ENCODE measurements at places on chromosomes 1 and 21.

- DNase-seq = no peak
These were observed 41.0 kb downstream of the SLX9 start for GRCh38 chr21:44980562-44981489.

- DNase-seq = no peak
These were observed 95.3 kb upstream of the DPH5 start for GRCh38 chr1:101120868-101121267.

DNA sequence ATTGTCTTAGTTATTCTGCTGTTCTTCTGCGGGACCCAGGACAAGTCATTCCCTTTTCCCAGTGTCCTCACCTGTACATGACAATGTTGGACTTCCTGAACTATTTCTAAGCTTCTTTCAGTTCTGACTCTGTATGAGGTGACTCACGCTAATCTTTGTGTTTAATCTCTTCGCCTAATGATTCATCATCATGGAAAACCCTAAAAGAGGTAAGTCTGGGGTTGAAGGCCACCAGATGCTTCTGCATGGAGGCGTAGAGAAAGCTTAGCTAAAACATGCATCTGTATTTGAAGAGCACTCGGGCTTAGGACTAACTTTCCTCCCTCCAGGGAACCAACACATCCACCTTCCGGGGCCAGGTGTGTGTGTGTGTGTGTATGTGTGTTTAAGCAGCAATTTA, 7.4 kb downstream of the SPRR5 start:
- no peak for DNase-seq

DNA sequence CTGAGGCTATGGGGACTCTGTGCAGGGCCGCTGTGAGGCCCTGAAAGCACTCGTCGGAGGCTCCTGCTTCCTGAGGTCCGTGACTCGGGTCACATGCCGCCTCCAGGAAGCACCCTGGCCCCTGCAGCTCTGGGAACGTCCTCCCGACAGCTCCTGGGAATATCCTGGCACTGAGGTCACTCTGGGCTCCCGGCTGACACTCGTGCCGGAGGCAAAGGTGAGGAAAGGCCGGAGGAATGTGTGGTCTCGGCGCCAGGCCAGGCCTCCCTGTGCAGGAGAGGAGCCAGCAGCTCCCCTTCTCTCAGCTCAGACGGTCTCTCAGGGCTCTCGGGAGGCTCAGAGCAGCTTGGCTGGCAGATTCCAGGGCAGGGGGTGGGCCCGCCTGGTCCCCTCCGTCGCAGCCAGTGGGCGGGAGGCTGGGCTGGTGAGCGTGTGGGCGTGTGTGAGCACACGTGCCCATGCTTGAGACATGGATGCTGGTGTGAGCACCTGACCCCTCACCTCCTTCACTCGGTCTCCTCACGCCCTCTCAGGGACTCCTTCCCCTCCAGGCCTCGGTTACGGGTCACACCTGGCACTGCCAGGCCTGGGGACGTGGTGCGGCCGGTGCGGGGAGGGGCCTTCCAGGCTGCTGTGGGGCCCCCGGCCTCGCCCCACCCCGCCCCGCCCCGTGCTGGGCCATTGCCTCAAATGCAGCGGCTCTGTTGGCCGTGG, 5.5 kb upstream of the RNF223 start:
- peak; percentile 79 for DNase-seq

GRCh38 chr1:231357831-231358354, 19.8 kb downstream of the SPRTN start:
- peak; percentile 50 for DNase-seq

DNA sequence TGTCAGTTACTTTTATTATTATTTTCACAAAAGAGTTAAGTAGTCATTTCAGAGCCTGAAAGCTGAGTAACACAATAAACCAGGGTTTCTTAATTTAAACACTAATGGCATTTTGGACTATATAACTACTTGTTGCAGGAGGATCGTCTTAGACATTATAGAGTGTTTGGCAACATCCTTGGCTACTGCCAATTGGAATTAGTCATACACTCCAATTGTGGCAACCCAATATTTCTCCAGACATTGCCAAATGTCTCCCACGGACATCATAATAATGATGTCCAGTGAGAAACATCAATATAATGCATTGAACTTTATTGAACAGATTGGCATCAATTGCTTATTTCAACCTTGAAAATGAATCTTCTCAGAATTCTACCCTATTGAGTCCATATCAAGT, 441.9 kb upstream of the ADGRL4 start:
- no peak for DNase-seq

DNA sequence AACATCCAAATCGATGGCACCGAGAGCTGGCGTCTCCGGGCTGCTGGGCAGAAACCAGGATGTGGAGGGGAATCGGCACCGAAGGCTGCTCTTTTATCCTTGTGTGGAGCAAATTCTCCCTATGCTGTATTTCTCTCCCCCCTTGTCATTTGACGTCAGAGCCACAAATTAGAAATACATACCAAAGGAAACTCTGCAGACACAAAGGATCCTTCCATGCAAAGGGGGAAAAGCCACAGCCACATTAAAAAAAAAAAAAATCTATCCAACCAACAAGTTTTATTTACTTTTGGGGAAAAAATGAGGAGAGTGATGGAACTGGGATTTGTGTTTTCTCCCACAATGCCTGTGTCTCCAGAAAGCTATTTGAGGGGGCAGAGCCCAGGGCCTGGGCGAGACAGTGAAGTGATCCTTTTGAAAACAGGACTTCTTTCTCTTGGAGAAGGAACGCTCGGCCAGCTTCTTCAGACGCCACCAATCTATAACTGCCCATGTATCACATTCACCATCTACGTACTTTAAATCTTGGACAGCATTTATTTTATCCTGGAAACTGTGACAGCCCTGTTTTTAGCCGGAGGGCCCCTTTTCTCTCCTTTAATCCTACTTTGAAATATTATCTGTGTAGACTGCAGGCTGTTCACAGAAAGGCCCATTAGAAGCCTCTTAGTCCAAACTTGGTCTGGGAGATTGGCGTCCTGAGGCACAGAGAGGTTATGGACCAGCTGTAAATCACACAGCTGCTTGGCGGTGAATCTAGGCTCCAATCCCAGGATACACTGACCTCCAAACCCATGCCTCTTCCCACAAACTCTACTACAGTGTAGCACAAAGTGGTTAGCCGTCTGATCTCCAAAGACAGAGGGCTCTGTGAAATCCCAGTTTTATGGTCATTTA, 4.5 kb downstream of the KANK4 start:
- no peak for DNase-seq

DNA sequence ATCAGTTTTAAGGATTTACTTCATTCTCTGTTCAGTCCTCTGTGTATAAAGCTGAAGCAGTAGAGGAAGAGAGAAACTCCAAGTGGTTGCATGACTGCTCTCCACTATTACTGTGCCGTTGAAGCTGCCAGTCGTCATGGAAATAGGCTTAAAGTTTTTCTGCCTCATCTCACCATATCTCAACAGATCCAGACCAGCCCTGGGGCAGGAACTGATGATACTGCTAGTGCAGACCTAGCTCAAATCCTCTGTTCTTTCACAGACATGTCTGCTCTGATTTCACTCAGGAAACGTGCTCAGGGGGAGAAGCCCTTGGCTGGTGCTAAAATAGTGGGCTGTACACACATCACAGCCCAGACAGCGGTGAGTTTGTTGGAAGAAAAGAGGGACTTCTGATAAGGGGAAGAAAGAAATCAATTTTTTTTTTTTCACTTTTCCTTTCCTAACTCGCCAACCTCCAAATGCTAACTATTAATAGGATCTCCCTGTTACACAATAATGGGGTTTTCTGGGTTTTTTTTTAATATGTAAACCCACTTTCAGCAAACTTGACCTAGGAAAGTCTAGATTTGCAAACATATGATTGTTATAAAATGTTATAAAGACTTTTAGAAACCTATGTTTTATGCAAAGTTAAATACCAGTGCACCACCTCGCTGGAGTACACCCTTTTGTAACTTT, 22.2 kb upstream of the STRIP1 start:
- no peak for DNase-seq

- no peak for DNase-seq
These were observed 51.9 kb downstream of the IER5 start for GRCh38 chr1:181140398-181140797.

DNA sequence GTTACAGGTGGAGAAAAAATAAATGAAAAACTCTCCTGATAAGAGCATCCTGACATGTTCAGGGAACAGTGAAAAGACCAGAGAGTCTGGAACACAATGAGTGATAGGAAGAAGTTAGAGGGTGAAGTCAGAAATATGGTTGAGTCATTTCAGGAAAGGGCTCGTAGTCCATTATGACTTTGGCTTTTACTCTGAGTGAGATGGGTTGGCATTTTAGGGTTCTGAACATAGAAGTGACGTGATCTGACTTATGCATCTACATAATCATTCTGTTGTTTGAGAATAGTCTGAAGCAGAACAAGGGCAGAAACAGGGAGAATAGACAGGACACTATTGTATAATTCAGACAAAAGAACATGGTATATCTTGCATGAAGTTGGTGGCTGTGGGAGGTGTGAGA, 5.8 kb downstream of the HMCN1 start:
- DNase-seq = no peak

- no peak for DNase-seq
These were observed 176.8 kb downstream of the LMO4 start for GRCh38 chr1:87505391-87505983.

DNA sequence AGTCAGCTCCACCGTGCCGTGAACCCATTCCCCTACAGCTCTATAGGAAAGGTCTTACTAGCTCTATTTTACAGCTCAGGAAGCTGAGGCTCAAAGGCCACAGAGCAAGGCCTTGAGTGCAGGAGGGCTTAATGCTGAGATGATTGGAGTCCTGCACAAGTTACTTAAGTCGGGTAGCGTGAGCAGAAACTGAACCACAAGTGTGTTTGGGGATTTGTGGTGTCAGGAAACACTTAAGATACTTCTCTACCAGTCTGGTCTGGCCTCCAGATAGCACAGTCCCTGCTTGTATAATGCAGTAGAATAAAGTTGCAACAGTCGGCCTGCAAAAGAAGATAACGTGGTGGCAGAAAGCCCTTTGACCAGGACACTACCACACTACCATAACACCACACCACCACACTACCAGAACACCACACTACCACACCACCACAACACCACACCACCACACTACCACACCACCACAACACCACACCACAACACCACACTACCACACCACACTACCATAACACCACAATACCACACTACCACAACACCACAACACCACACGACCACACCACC, 118.1 kb downstream of the SPSB1 start:
- DNase-seq = no peak

GRCh38 chr1:232899268-232899667, 51.1 kb upstream of the NTPCR start:
- no peak for DNase-seq

DNA sequence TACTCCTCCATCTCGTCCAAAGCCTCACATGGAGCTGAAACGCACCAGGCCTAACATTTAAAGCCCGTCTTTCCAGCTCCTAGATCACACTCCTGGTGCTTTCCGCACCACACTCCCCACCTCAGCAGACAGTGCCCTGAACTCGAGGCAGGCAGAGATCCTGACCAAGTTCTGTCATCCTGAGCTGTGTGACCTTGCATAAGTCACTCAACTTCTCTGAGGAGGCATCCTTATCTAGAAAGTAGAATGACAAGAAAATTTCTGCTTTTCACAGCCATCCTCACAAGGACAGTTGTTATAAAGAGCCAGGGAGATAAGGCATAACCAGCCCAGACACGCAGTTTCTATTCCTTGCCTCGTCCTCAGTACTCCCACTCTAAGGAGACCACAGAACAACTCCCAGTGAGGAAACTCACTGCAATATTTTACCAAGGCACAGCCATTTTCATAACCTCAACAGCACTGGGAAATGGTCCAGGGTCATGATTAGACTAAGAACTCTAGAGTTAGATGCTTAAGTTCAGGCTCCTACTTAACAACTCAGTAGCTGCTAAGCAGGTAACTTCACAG, 3.1 kb downstream of the LRP8 start:
- DNase-seq = no peak

- DNase-seq = no peak
These were observed 173.7 kb downstream of the KCNJ6 start for GRCh38 chr21:37742532-37742931.

- peak; percentile 90 for DNase-seq
These were observed 19.3 kb downstream of the TTC39A start for GRCh38 chr1:51310871-51311613.

DNA sequence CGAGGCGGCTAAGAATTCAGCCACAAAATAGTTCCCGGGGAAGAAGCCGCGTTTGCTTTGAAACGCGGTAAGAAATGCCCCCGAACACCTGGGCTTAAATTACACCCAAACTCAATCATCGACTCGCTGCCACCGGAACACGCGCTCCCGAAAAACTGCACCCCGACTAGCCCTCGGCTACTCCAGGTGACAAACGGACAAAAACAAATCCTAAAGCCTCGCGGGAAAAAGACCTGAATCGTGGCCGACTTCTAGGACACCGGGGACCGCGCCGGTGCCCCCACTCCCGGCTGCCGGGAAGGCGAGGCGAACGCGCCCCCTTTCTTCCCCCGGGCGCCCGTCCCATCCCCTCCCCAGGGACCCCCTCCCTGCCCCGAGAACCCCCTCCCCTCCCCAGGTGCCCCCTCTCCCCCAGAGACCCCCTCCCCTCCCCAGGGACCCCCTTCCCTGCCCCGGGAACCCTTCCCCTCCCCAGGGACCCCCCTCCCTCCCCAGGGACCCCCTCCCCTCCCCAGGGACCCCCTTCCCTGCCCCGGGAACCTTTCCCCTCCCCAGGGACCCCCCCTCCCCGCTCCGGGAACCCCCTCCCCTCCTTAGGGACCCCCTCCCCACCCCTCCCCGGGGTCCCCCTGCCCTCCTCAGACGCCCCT, 628 bp downstream of the C1orf159 start:
- no peak for DNase-seq

GRCh38 chr1:234722904-234723720, 113.1 kb upstream of the IRF2BP2 start:
- DNase-seq = peak; percentile 87

DNA sequence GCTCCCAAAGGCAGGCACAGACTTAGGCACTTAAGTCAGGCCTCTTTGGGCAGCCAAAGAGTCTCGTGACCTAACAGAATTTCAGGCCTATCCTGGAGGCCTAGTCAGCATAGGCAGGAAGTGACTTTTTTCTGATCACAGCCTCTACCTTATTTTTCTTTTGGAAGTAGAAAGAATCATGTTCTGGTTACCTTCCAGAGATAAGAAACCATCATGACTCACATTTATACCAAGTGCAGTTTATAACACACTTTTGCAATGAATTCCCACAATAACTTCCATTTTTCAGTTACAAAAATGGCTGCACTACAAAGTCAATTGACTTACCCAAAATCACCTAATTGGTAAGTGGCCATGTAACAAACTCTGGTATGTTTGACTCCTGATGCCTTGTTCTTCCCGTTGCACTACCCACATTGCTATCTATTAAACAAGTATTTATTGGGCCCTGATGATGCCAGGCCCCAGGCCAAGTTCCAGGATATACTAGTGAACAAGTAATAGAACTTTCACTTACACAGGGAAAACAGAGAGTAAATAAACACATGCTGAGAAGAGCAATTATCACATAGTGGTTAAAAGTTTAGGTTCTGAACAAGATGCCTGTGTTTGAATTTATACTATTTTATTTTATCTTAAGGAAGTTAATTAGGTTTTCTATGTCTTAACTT, 74.3 kb downstream of the SH3GLB1 start:
- peak; percentile 29 for DNase-seq

GRCh38 chr21:31665397-31665796, 5.9 kb downstream of the SOD1 start:
- no peak for DNase-seq

Measured in dermis microvascular lymphatic vessel endothelial cell (primary cell).